CD4-positive, alpha-beta T cell treated with Interleukin-6 for 4 hours (primary cell): ENCODE measurements at places on chromosomes 3 and 15.
A peak's percentile ranks its signal among the peaks of the same experiment; 100 is the strongest.

DNA sequence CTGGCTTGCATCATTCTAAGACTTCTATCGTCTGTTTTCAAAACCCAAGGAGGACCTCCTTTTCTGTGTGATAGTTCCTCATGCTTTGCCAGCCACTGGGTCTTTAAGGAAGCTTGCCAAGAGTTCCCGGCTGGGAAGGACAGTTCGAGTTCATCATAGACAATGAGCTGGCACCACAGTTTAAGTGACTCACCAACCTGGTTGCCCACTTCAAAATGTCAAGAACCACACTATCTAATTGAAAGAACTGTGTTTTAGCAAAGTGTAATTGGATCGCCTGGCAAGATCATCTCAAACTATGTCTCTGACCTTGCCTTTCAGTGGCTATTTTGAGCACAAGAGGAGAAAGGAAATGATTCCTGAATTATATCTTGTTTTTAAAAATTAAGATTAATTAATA is 27.9 kb downstream of the SOX2 start:
- no peak for DNase-seq

GRCh38 chr3:15521573-15521965 is at the start of gene COLQ:
Gene COLQ, minus strand, starts transcription at chr3:15521706. Its CDS starts 81 bp downstream, at chr3:15521625.
- DNase-seq: no peak

DNA sequence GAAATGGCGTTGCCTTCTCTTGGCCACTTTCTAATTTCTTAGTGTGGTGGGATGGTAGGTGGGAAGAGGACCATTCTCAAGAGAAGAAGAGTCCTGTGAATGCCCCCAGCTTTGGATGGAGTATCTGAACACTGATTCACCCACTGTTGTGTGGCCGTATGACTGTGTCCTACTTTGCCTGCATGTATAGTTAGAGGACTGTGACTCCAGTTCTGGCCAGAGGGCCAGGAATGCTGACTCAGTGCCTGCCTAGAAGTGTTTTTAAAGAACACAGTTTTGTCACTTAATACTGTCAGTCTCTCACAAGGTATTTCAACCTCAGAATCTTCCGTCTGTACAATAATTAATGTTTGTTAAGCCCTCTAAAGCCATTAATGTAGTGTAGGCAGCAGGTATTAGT is 2.1 kb downstream of the SEC61A1 start:
- no peak for DNase-seq

DNA sequence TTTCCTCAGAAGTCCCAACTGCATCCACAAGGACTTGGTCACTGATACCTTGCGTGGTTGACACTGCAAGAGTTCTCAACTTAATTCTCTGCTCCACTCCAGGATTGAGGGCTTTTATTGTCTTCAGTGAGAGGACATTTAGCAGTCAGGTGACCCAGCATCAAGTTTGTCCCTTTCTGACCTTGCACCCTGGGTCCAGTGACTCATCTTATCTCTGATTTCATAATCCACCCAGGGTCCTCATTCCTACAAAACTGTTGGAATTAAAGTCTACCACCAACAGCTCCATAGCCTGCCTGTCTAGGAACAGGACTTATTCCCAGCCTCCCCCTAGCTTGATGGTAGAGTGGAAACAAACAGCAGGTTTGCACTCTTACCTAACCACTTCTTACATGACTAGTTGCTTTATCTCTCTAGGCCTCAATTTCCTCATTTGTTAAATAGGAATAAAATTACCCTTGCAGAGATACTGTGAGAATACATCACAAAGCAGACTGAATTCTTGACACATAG is 151.3 kb upstream of the LPP start:
- DNase-seq: no peak

GRCh38 chr3:148990236-148990635 is 1.1 kb upstream of the GYG1 start:
- DNase-seq: no peak

DNA sequence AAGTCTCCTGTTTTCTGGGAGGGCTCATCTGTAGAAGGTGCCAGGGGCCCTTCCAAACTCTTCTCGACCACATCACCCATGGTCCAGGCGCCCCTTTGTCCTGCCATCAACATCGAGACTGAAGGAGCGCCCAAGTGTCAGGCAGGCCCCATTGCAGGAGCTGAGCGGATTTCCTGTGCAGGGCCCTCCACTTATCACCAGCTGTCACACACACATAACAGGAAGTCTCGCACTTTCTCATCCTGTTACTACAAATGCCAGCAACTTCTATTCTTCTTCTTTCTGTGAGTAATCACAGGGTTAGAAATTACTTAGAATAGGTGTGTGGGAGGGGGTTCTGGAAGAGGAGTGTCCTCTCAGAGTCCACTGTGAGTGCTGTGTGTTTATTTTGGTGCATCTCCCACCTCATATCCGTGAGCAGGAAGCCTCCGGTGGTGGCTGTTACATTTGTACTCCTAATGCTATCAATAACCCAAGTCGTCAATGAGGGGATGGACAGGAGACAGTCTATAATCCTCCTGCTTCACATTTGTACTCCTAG is at the start of gene KLHL6:
TSS of gene KLHL6 (minus strand) at position 166 of the 541 bp plus-strand sequence. CDS start at position 113, 53 bp downstream.
- peak; percentile 78 for DNase-seq

- no peak for DNase-seq
Measured at GRCh38 chr15:80523746-80524145, 119.6 kb downstream of the ARNT2 start.

GRCh38 chr15:65638109-65638508 is 16.4 kb downstream of the SLC24A1 start:
- DNase-seq: no peak

GRCh38 chr3:188627652-188628051 is 473.7 kb downstream of the LPP start:
- DNase-seq: no peak

GRCh38 chr15:62753518-62754221 is 288.9 kb upstream of the TPM1 start:
- no peak for DNase-seq

DNA sequence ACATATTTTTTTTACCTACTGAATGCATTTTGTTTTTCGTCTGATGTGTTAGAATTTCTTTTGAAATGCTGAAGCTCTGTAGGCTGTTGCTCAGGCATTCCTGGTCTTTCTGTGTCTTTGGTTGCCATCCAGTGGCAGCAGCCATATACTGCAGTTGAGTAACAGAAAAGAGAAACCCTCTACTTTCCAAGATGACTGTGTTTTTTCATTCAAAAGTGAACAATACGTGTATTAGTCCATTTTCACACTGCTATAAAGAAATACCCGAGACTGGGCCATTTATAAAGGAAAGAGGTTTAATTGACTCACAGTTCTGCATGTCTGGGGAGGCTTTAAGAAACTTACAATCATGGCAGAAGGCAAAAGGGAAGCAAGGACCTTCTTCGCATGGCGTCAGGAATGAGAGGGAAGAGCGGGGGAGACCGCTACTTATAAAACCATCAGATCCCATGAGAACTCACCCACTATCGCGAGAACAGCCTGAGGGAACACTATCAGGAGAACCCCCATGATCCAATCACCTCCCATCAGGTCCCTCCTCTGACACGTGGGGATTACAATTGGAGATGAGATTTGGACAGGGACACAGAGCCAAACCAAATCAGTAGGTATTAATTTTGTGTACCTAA is 4.7 kb upstream of the GOLGA8B start:
- peak; percentile 71 for DNase-seq

DNA sequence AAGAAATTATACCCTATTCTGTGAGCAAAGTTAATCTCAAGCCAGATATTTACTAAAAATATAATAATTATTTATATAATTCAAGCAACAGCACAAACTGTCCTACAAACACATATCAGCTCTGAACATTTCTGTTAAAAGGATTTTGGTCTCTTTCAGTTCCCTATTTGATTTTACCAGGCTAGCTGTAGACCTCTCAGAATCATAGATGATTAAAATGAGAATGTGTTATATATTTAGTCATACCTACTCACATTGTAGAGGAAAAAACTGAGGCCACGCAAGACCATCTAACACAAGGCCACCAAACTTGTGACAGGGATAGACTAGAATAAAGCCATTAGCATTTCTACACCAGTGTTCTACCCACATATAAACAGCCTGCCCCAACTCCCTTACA is 28.5 kb downstream of the ACKR4 start:
- DNase-seq: no peak

DNA sequence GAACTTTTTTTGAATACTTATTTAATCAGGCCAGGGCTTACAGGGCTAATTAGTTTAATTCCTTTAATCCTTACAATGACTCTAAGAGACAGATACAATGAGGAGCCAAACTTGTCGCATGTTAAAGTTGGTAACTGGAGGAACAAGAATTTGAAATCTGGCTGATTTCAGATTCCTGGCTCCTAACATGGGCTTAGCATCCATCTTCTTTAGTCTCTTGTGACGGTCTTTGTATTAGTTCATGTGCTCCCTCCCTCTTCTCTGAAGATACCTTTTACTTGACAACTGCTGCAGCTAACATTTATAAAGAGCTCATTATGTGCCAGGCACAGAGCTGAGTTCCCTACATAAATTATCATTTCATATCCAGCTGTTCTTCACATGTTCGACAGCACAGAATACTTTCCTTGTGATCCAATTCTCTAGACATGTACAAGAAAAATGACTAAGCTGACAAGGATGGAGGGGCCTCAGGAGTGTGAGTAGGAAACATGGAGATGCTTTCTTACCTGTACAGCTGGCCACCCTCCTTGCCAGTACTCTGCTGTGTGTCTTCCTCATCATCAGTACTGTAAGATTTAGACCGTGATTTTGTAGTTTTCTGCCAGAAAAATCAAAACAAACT is 206.8 kb upstream of the STRIT1 start:
- DNase-seq: no peak

- no peak for DNase-seq
Measured at GRCh38 chr3:131306242-131306641, 75.3 kb upstream of the NUDT16 start.

GRCh38 chr3:175255698-175256097 is 396.6 kb downstream of the NAALADL2 start:
- no peak for DNase-seq

GRCh38 chr3:130853581-130853980 is 40.3 kb upstream of the ATP2C1 start:
- DNase-seq: no peak

GRCh38 chr3:127014536-127015281 is 31.8 kb downstream of the PLXNA1 start:
- no peak for DNase-seq

GRCh38 chr15:70789213-70789612 is 25.9 kb upstream of the UACA start:
- DNase-seq: no peak

GRCh38 chr3:124859025-124859424 is 28.1 kb downstream of the ITGB5 start:
- no peak for DNase-seq

- DNase-seq: no peak
Measured at GRCh38 chr3:106212665-106213222, 343.9 kb upstream of the CBLB start.

- DNase-seq: no peak
Measured at GRCh38 chr3:68648494-68648893, 283.9 kb downstream of the TAFA4 start.

DNA sequence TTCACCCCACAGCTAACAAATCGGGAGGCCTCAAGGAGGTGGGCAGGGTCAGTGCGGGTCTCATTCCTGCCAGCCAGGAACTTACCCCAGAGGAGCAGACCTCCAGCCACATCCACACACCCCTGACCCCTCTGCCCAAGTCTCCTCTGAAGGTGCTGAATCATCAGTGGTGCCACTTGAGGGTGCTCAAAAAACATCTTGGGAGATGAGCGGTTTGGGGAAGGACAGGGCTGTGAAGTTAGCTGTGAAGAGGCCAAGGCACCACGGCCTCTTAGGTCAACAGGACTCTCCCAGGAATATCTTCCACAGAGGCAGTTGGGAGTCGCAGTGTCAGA is 1.2 kb downstream of the DAPK2 start:
- DNase-seq: no peak

DNA sequence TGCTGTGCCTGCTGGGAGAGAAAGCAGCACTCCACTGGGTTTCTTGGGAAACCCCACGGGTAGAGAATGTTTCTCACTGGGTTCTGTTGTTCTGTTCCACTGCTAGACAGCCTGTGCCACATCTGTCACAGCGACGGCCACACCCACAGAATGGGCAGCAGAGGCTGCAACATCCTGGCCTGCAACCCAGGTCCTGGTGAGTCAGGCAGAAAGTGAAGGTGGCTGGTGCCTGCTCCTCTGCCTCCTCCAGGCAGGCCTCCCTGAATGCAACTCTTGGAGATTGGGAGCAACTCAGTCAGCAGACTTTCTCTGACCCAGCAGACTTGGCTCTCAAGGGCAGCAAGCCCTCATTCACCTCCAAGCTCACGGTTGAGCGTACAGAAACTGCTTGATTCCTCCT is 13.0 kb downstream of the C3orf18 start:
- DNase-seq: no peak

DNA sequence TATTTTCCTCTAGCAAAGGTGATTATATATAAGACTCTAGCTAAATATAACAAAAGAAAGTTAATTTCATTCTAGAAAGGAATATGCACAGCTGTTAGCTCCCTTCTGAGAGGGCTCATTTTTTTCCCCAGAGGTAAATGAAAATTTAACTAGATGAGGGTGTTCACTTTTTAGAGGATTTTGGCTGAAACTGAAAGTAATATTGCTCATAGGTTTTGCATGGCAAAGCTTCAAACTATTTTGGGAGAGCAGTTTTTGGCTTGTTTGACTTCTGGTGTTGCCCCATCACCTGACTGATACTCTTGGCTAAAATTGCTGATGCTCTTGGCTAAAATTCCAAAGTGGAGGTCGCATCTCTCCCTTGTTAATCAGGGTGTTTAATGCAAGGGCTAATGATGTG is 311.9 kb downstream of the EDEM1 start:
- DNase-seq: no peak

- no peak for DNase-seq
Measured at GRCh38 chr3:53711387-53711786, 134.8 kb downstream of the CHDH start.

- no peak for DNase-seq
Measured at GRCh38 chr3:54240-54639, 142.3 kb upstream of the CHL1 start.

DNA sequence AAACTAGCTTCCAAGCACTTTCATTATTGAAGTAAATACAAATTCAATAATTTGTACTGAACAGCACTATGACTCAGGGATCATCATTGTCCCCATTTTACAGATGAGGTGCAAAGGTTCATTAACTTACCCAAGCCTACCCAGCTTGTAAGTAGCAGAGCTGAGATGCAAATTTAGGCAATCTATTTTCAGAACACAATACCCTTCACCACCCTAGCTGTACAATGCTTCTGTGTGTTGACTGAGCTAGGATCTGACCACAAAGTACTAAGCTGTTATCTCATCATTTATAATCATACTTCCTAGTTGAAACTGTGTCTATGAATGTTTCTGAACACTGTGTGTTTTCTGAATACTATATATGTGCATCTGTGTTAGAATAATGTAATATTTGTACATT is 3.2 kb upstream of the ILDR1 start:
- DNase-seq: no peak

DNA sequence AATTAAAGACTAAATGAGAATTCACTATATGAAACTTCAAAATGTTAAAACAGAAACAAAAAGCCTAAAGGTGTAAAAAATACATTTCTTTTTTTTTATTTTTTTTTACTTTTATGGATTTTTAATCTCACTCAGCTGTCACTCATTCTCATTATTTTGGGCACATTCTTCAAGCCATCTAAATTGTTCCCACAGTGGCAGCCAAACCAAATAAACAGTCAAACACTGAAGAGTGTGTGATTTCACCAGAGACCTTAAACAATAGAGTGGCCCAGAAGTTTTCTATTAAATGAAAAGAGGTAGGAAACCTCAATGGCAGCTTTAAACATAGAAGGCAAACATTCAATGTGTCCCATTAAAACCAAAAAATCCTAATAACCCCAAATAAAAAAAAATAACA is 616.1 kb downstream of the OTOL1 start:
- no peak for DNase-seq

- DNase-seq: no peak
Measured at GRCh38 chr3:115301364-115301860, 154.3 kb upstream of the ZBTB20 start.

GRCh38 chr3:159620281-159620680 is 368.4 kb upstream of the IL12A start:
- no peak for DNase-seq
